IMR-90 (cell line): ENCODE measurements at places on chromosomes 3 and 15. TPM values are rescaled to one million over a fixed set of nuclear protein-coding genes. Genes with fewer than 3 reads are reported as not detected.

DNA sequence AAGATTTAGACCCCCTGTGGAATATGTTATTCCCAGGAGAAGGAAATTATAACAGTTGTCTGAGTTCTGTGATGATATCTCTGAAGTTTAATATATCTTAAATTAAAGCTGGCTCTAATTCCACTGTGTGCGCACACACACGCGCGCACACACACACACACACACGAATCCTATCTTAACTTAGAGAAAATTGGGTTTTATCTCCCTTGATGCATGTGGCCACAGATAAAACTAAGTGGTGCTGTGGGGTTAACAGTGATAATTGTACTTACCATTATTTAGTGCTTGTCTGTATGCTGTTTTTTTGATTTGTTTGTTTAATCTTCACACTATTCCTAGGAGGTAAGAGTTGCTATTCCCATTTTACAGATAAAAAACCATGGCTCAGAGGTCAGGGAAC, 7.4 kb downstream of the EEFSEC start:
- DNase-seq = no peak

Gene GOLGA6D
- total RNA-seq = not detected in 2 replicates

GRCh38 chr15:59002418-59002859, 15.0 kb downstream of the RNF111 start:
- no peak for DNase-seq

Gene SLC24A5
- total RNA-seq = not detected in 2 replicates

Gene VILL
- total RNA-seq = 2.3 and 2.5 TPM in 2 replicates

Gene CD200
- 0.83 and 1.1 TPM in 2 replicates for total RNA-seq

GRCh38 chr15:27897481-27897880, 201.6 kb downstream of the OCA2 start:
- DNase-seq = no peak

- DNase-seq = no peak
Measured at GRCh38 chr3:98240131-98240530, 23.9 kb upstream of the OR5H6 start.

DNA sequence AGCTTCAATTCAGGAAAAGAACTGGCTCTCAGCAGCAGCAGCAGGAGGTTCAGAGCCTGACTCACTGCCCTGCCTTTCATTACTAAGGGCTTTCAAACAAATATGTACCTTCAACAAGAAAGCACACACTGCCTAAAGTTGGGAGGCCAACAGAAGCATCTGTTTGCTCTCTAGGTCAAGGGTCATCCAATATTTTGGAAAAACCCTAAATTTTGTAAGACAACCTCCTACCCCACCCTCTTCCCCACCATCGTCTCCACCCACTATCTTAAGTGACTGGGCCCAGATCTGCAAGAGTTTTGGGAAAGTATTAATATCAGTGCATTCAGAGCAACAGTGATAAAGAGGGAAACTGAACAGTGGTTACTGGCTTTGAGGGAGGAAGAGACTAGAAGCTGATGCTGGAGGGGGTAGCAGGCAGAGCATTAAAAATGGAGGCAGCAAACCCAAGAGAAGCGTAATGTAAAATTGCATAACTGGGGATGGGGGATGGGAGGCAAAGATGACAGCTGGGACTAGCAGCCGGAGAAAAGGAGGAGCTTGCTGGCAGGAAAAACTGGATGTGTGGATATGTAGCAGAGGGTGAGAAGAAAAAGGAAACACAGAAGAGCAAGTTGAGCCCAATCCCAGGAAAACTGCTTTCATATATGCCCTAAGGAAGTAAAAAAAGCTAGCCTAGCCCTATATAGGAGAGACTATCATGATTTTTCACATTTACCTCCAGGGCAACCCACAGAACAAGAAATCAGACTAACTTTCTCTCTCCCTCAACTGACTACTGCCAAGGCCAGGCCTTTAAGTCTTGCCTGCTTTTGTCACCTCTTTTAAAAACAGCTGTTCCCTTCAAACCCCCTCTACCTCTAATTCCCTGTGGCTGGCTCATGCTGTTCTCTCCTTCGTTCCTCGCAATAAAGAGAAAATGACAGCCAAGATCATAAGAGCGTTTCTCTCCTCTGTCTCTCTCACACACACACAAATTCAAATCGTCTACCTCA, 31.4 kb downstream of the NPTN start:
- DNase-seq = peak; percentile 61

Gene XYLB
- 2.5 and 3.0 TPM in 2 replicates for total RNA-seq

DNA sequence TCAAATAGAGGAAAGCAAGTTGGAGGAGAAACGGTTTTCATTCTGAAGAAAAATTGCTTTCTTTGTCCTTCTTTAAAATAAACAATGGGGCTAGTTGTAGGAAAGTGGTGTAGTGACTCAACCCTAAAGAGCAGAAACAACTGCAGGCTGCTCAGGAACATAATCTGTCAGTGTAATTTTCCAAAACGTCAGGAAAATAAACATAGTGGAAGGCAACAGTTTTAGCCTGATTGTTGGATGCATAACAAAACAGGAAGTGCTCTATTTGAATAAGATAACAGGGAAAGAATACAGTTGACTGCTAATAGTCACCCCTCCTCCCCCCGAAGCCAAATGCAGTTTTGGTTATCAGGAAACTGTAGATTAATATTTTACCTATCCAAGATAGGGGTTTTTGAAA, 167.6 kb downstream of the ECT2 start:
- DNase-seq = peak; percentile 25

GRCh38 chr3:112374333-112374734, 41.4 kb downstream of the CD200 start:
- no peak for DNase-seq

- no peak for DNase-seq
Measured at GRCh38 chr3:68941055-68941454, 8.7 kb upstream of the TAFA4 start.

- no peak for DNase-seq
Measured at GRCh38 chr3:33071181-33071580, 25.8 kb downstream of the GLB1 start.

Gene IL16
- total RNA-seq = under 0.01 and 0.18 TPM in 2 replicates

GRCh38 chr15:87033056-87033455, 953.4 kb downstream of the AGBL1 start:
- DNase-seq = no peak

Gene CLSTN2
- under 0.01 TPM in 2 replicates for total RNA-seq

- DNase-seq = no peak
Measured at GRCh38 chr15:61342390-61342789, 113.3 kb upstream of the RORA start.

GRCh38 chr3:42780892-42781700, 8.0 kb upstream of the CCDC13 start:
- peak; percentile 80 for DNase-seq

DNA sequence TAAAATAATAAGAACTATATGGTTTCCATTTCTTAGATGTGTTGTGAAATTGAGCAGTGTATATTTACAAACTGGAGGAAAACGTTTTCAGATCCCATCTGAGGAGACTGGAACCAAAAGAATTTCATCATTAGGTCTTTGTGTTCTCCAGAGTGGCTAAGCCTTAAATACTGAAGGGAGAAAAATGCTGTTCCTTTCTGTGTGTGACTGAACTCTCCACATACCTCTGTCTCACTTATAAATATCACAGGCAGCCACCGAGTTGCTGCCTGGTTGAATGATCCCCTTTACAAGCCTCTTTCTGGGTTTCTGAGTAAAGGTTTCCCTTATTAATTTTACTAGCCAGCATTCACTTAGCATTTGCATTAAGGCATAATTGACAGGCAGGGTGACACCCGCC, 913.9 kb upstream of the NR2F2 start:
- no peak for DNase-seq

GRCh38 chr15:56292546-56293316, 49.1 kb upstream of the RFX7 start:
- no peak for DNase-seq

DNA sequence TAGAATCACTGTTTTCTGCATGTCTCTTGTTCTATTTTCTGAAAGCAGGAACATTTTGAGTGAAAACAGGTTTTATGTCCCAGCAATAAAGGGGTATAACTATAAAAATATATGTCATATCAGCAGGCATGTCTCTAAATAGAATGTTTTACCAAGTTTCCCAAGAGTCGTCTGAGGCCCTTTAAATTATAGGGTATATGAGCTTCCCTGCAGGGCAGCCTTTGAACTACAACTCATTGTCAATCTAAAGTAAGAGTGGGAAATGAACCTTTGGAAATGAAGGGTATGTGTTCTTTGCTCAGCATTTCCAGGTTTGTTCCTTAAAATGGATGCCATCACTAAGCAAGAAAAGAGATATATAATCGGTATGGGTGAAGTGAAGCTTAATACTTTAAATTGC, 138.6 kb downstream of the LSAMP start:
- no peak for DNase-seq

DNA sequence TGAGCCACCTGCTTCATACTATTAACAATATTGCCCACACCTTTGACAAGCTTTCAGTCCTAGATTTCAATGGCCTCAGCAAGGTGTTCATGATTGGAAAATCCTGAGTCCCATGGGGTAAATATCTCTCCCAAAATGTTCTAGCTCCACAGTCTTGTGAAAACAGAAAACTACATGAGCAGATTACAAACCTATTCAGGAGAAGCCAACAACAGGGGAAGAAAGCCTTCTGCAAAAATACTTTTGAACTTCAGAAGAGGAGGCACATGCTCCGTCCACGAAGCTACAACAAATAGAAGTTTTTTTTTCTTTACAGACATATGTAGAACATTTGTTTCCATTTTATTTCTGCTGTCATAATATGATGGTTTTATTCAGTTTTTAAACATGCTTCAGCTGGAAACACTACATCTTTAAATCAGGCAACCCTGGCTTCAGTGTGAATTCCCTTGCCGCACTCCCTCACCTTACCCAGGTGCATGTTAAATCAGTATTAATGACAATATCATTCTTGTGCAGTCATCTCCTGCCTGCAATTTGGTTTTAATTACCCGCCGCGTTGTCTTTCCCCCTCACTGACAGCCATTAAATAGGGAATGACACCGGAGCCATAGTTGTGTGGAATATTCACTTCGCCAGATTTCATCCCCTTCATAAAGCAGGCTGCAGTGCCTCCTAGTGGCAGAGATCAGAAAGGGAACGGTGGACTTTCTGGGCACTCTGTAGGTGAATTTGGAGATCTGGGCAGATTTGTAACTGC, 725.5 kb upstream of the ARRDC4 start:
- DNase-seq = peak; percentile 39

- DNase-seq = no peak
Measured at GRCh38 chr3:180290300-180290699, 253.6 kb upstream of the PEX5L start.

GRCh38 chr3:34107669-34108068, 309.2 kb downstream of the PDCD6IP start:
- no peak for DNase-seq
